Stimulated activated CD4-positive, alpha-beta T cell treated with anti-CD3 and anti-CD28 coated beads, TNF-alpha, amount 100 ng/mL, for 1 hour (primary cell): ENCODE measurements at places on chromosomes 5 and 9.

DNA sequence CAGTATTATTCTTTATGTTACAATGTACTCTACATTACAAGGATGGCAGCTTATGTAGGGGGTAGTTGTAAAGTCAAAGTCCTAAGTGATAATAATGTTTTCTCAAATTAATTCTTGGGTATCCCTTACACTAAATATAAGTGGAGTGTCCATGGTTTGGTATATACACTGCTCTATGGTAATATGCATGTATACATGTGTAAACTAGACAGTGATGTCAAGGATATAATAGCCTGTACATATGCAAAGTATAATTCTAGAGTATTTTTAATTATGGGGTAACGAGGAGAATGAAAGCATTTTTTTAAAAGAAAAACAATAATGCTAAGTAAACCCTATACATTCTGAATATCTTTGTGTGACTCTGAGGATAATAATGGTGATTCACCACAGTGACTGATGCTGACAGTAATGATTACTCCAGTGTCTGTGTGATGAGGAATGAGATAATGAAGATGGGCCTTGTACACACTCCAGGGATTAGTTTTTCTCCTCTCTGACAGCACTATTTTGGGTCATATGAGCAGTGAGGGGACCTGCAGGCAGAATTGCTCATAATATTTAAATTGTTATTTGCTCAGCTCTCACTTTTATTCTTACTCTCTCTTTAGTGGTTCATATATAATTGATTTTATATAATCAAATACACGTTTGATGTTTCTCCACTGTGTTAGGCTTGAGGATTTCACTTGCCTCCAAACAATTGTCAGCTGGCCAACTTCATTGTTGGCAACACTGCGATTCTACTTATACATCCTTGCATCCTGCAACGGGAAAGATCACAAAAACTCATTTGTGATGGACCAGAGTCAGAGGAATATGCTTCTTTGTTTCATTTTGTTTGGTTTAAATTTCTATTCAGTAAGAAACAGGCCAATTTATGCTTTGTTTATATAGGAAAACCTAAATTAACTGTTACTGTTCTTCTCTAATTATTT, 88.2 kb downstream of the NREP start:
- DNase-seq: no peak

GRCh38 chr5:79235261-79235633, 684 bp upstream of the JMY start:
- no peak for DNase-seq

GRCh38 chr5:41118177-41118576, 47.0 kb upstream of the MROH2B start:
- DNase-seq: no peak

DNA sequence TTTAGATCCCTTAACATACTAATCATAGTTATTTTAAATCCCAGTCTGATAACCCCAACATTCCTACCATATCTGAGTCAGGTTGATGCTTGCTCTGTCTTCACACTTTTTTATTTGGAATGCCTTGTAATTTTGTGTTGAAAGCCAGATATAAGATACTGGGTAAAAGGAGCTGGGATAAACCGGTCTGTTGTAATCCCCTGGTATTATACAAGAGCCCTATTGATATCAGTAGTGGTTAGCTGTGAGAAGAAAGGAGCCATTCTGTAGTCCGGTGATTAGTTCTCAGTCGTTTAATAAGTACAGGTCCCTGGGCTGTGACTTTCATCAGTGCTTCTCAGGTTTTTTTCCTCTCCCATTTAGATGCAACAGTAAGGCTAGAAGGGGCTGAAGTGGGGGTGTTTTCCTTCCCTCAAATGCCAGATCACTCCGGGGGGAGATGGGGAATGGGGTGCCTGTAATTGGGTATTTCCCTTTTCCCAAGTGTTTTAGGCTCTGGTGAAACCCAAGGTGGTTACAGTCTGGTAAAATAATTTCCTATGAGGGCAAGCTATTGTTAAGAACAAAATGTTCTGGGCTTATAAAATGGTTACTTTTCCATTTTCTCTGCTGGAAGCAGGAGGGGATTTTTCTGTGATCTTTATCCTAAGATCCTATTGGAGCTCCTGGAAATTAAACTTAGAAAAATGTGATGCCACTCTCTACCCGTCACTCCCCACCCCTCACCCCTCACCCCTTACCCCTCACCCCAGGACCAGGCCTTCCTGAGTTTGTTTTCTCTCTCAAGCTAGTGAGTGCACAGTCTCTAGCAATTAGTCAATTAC, 72.7 kb downstream of the KCNN2 start:
- DNase-seq: no peak

DNA sequence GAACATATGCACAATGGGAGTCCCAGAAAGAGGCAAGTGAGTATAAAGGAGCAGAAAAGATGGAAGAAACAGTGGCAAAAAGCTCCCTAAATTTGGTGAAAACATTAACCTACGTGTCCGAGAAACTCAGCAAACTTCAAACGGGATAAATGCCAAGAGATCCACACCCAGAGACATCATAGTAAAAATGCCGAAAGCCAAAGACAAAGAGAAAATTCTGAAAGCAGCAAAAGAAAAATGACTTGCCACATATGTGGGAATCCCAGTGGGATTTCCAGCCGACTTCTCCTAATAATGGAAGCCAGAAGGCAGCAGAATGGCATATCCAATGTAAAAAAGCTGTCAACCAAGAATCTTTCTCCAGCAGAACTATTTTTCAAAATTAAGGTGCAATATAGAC, 101.2 kb downstream of the ADAMTS2 start:
- DNase-seq: no peak

DNA sequence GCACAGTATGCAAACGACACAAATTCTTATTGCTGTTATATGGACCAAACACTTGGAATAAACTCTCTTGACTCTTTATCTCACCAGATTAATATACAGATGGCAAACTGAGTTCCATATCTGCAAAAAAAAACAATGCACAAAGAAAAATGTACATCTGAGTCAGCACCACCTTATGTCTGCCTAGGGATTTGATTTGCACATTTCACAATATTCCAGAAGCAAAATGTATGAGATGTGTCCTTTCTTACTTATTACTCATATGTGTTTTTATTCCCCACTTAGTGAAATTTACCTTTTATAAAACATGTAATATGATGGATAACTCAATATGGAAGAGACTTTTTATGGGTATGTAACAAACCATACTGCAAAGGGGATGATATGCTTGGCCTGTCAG, 236.9 kb downstream of the GLIS3 start:
- no peak for DNase-seq
